ENCODE measurements at places on chromosomes 11 and 22.
A peak's percentile ranks its signal among the peaks of the same experiment; 100 is the strongest.

GRCh38 chr11:36628141-36628540 lies 30.1 kb upstream of the RAG2 start:
- DNase-seq = no peak

DNA sequence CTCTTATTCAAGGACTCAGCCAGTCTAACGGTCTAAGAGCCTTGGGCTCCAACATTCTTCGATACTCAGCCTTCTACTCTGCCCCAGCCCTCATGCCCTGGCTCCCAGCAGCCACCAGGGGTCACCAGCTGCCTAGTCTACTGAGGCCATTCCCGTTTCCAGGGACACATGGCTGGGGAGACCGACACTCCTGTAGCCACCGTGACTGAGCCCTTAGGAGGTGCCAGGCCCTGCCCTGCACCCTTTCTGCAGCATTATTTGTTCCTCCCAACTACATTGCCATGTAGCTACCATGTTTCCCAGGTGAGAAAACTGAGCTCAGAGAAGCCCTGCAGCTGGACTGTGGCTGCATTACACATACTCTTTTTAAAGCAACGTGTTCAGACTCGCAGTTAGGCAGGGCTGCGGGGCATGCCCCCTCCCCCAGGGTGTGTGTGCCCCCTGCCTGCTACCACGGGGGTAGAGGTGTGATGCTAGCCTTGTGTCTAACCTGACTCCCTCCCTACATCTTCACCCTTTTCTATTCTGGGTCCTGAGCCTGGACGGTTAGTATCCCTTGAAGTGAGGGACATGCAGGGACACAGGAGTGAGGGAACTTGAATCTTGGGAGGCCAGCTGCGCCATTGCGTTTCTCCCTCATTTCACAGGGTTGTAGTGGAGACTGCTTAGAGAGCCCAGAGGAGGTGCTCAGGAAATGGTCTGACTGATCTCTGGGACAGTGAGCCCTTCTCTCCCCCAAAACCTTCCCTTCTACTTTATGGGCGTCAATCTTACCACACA lies 17.5 kb downstream of the ATG16L2 start:
- peak; percentile 69 for DNase-seq

DNA sequence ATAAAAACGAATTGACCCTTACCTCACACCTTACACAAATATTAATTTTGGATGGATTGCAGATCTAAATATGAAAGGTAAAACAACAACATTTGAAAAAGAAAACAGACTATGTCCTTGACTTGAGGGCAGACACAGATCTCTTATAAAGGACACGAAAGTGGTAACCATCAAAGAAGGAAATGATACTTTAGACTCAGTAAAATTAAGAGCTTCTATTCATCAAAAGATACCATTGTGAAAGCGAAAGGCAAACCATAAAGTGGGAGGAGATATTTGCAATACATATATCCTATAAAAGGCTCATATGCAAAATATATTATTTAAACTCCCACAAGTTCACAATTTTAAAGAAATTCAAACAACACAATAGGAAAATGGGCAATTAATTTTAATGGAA lies 5.0 kb downstream of the HEPACAM start:
- DNase-seq = no peak

DNA sequence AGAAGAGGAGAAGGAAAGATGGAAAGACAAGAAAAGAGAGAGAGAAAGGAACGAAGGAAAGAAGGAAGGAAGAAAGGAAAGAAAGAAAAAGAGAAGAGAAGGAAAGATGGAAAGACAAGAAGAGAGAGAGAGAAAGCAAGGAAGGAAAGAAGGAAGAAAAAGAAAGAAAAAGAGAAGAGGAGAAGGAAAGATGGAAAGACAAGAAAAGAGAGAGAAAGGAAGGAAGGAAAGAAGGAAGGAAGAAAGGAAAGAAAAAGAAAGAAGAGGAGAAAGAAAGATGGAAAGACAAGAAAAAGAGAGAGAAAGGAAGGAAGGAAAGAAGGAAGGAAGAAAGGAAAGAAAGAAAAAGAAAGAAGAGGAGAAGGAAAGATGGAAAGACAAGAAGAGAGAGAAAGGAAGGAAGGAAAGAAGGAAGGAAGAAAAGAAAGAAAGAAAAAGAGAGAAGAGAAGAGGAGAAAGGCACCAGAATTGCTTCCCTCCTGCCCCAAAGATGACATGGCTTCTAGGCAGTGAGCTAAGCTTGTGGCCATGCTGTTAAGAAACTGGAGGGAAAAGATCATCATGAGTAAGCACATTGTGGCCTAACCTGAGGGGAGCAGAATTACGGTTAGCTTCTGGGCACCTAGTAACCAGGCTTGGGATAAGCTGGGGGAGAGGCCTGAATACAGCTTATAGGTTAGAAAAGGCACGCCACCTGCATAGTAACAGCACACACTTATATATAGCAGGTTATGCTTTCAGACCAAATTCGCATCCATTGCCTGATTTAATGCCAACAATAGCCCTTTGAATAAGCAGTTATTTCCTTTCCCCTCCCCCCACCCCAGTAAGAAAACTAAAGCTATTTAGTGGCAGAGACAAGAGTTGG lies 2.3 kb upstream of the ST3GAL4 start:
- DNase-seq = peak; percentile 61

DNA sequence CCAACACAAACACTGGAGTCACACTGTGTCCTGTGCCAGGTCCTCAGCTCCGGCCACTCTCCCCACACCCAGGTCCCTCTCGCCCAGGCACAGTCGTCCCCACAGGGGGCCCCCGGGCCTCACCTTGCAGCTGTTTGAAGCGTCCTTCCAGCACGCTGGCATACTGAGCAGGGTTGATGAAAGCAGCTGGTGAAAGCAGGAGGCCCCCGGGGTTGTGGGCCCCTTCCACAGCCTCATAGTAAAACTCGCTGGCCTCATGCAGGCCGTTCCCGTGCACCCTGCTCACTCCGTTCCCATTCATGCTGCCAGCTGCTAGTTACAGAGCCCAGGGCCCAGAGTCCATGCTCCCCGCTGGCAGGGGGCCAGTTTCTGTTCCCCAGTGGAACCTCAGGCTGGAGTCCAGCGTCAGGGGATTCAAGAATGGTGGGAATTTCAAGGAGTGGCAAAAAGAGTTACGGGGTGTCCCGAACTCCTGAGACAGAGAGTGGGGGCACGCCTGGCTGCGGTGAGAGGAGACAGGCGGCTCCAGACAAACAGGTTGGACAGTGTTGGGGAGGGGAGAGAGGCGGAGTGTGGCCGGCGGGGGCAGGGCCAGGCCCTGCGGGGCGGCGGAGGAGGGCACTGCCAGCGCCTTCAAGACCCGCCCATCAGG lies 10.6 kb downstream of the SPTBN2 start:
- DNase-seq = no peak

GRCh38 chr11:112805658-112806057 lies 155.6 kb upstream of the NCAM1 start:
- DNase-seq = no peak

DNA sequence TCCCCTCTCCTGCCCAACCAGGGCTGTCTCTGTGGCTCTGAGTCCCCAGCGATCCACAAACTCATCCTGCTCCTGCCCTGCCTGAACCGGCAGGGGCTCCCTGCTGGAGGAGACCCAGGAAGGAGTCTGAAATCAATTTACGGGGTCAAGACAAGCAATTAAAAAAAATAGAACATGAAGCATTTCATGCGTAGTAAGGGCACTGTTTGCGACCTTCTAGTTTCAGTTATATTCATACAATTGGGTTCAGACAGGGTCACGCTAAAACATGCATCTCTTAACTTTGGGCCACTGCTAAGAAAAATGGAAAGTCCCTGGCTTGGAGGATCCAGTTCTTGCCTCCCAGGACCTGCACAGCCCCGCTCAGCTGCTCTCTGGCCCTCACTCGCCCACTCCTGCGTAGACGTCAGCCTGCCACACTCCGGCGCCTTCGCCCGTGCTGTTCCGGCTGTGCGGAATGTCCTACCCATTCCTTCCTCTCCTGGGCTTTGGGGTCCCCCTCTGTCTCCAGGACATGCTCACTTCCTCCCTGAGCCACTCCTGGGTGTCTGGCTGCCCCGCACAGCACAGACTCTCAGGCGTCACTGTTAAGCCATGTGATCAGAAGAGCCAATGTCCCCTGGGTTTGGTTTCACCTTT lies 12.8 kb downstream of the NFAM1 start:
- no peak for DNase-seq

DNA sequence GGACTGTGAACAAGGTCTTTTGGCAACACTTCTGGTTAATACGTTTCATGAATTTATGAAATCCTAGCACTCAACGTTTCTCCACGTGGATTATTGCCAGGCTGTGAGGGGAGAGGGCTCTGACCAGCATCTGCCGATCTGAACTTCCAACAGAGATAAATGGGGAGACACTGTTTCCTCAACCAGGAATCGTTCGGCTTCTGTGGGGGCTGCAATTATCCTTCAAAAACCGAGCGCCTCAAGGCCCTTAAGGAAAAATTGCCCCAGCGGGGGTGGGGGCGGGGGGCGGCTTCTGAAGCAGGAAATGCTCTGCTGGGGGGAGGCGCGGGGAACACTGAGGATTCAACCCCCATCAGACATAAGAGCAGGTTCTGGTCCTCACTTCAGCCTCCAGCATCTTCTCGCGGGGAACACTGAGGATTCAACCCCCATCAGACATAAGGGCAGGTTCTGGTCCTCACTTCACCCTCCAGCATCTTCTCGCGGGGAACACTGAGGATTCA lies 155.6 kb downstream of the BRD1 start:
- DNase-seq = peak; percentile 4

Measured in activated CD4-positive, alpha-beta memory T cell treated with anti-CD3 and anti-CD28 coated beads for 36 hours (primary cell).